ENCODE measurements at places on chromosomes 6 and 20. TPM values are rescaled to one million over a fixed set of nuclear protein-coding genes. Genes with fewer than 3 reads are reported as not detected.

Gene SLC12A5
- not detected for total RNA-seq

DNA sequence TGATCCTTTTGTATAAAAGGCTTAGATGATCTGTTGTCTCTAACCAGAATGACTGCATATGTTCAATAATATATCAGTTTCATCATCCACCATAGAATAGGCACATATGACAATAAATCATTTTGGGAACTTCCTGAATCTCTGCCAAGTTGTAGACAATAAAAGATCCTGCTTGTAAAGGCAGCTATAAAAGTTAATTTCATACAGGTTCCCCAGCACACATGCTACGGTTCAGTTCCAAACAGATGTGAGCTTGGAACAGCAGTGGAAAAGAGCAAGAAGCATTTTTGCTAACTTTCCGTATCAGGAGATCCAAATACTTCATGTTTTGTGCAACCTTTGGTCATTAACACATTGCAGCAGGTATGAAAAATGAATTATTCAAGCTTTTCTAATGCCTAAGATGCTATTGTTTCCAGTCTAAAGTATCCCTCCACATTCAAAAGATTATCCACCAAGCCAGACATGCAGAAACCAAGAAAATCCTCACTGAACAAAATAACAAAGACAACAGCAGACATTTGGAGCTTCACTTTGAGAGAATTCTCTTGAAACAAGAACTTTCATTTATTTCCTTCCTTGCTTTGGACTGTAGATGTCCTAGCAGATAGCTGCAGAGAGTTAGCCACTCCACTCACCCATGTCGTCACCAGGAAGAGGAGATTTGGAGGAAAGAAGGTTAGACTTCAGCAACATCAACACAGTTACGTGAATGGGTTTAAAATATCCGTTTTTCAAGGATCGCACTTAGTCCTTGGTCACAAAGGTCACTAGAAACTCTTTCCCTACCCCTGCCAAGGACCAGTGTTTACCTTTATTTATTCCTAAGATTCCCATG, 453.5 kb upstream of the JARID2 start:
- DNase-seq: no peak

DNA sequence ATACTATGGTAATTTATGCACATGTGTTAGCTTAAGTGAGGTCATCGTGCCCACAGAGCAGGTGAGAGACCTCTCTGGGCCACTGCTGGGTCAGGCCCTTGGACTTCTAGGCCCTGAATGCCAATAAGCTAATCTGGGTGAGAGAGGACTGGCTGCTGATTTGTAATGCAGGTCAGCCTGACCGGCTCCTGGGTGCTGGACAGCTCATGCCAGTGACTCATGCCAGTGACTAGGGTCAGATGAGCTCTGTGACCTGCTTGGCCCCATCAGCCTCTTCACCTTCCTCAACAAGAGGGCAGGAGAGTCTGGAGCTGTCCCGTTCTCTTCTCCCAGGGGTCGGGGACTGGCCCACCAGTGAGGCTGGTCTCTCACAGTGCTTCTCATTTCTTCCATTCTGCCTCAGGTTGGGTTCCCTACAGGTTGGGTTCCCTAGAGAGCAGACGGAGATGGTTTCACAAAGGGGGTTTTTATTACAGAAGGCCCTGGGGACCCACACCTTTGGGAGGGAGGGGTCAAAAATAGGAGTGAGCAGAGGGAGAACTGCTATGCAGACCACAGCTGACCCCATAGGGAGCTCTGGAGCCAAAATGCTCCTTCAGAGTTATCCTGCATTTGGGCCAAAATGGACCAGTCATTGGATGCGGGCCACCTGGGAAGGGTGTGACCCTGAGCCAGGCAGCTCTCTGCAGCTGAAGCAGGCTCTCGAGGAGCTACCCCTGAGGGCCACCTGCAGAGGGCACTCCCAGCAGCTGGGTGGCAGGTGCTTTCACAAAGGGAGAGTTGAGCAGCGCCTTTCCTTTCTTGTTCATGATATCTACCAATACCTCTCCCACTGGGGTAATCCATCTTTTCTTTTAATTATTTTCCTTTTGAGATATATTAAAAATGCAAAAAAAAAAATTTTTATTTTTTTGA, 2.2 kb upstream of the OXT start:
- no peak for DNase-seq

GRCh38 chr6:107115695-107116327, 496 bp upstream of the BEND3 start:
- DNase-seq: peak; percentile 27
